ENCODE measurements at places on chromosomes 7 and 10. TPM values are rescaled to one million over a fixed set of nuclear protein-coding genes. Genes with fewer than 3 reads are reported as not detected.

DNA sequence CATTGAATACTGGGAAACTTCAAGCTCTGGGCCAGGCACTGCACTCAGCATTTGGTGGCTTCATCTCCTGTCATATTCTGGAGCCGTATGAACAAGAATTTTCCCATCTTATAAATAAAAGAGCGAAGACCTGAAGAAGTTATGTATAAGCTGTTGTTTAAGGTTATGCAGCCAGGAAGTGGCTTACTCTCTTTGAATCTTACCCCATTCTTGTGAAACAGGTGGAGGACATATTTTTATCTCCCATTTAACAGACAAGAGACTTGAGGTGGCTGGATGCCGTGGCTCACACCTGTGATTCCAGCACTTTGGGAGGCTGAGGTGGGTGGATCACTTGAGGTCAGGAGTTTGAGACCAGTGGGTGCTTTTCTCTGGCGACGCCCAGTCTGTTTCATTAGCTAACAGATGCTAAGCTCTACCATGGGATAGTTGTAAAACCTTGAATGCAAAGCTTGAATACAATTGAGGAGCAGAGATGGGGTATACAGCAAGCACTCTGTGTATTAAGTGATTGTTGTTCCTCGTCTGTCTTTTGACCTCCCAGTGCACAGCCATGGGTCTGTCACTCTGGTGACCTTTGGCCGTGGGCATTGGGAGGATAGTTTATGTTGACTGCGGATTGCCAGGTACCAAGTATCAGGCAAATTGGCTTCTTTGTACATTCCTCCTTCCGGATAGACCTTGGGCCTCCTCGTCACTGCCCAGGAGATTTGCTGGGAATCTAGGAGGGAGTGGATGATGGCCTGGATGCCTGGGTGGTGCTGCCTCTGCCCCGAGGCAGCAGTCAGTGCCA is 85.8 kb downstream of the GRK5 start:
- H3K27ac ChIP-seq, result peak overlapping the region; percentile 68
- H3K4me3 ChIP-seq, result no peak overlapping the region
- peaks cover 20% of the 10 kb centered on the region for H3K36me3 ChIP-seq
- peaks cover 45% of the 10 kb centered on the region for H3K4me1 ChIP-seq

DNA sequence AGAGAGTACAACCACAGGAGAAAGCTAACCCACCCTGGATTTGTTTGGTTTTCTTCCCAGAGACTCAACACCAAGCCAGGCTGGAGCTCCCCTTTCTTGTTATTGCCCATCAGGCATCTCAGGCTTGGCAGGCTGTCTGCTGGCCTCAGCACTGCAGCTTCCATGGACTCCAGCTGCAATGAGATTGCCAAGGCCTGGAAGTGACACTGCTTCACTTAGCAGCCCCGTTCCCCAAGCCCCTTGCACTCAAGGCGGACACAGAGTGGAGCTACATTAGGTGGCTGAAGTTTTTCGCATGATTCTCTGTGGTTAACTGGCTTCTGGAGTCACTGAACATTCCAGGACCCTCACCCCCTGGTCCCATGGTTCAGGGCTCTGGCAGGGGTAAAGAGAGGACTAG is 163.1 kb upstream of the GDF10 start:
- H3K27ac ChIP-seq, result no peak overlapping the region
- DNase-seq, result no peak
- no peaks in the 10 kb centered on the region for H3K27me3 ChIP-seq
- H3K4me1 ChIP-seq, result no peaks in the 10 kb centered on the region
- no peaks in the 10 kb centered on the region for H3K36me3 ChIP-seq

DNA sequence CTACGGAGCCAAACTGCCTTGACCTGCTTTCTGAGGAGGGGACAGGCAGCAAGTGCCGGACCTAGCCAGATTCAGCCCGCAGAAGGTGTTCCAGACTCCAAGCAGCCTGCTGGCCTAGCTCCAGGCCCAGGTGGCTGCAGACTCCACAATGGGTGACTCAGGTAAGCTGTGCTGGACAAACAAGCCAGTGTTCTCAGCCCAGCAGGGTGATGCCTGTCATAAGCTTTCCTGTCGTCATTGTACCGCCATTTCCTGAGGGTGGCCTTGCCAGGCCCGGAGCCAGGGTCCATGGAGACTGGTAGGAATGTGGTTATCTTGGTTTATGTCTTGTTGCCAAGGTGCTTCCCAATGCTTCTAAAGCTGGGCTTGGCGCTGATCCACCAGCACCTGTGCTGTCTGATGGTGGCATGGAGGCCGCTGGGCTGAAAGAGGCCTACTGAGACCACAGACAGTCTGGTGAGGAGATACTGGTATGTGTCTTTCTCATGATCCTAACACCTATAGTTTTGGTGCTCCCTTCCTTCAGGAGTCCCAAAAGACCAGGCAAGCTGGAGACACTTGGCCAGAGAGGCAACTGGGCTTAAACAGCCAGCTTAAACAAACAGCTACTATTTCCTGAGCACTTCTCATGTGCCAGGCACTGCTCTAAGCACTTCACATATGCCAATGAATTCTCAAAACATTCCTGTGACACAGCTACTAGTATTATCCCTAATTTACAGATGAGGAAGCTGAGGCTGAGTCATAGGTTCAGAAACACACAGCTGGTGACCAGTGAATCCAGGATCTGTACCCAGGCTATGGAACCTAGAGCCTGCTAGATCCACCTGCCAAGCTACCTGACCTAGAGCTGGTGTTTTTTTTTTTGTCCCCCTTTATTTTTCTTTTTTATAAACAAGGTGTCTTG is 42.0 kb downstream of the ZC3HC1 start:
- no peaks in the 10 kb centered on the region for H3K27me3 ChIP-seq
- no peaks in the 10 kb centered on the region for H3K36me3 ChIP-seq
- no peak for DNase-seq

DNA sequence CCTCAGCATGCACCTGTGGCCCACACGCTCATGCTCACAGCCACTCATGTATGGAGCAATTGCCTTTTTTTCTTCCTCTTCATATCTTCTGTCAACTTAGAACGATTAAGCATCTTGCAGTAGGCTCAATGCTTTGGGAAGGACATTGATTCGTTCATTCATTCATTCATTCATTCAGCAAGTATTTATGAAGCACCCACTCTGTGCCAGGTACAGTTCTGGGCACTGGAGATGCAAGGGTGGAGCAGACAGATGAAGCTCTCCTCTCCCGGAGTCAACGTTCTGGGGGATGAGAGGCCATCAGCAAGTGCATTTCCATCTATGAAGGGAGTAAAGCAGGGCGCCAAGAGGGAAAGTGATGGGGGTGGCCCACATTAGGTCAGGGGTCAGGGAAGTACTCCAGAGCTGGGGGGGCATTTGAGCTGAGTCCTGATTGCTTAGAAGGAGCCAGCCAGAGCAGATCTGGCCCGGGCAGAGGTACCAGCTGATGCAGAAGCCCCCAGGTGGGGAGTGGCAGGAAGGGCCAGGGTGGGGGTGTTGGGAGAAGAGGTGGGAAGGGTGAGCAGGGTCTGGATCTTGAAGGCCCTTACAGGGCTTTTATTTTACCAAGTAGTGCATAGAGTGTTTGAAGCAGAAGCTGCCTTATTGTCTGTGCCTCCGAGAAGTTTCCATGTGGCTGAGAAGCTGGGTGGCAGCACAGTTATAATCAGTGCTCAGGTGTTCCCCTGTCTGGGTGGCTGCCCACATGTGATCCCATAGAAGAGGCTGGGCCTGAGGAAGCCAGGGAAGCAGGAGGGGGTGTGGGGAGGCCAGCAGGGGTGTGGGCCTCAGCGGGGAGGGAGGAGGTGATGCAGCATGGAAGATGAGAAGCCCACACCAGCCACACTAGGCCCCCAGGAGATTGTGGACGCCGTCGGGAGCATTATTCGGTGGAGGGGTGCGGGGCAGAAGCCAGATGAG is 36.2 kb downstream of the CHST3 start:
- no peak overlapping the region for H3K4me3 ChIP-seq
- no peaks in the 10 kb centered on the region for H3K36me3 ChIP-seq
- no peak for DNase-seq
- peaks cover 4% of the 10 kb centered on the region for H3K27me3 ChIP-seq
- H3K4me1 ChIP-seq, result no peaks in the 10 kb centered on the region

- no peak for DNase-seq
- H3K27me3 ChIP-seq, result no peaks in the 10 kb centered on the region
- no peaks in the 10 kb centered on the region for H3K36me3 ChIP-seq
- no peak overlapping the region for H3K27ac ChIP-seq
- no peak overlapping the region for H3K4me3 ChIP-seq
Observed at GRCh38 chr7:13466874-13467547, 522.5 kb downstream of the ETV1 start.

GRCh38 chr7:3094701-3095445 is 51.2 kb upstream of the CARD11 start:
- peak overlapping the region; percentile 96 for H3K27ac ChIP-seq
- peak; percentile 49 for DNase-seq
- no peaks in the 10 kb centered on the region for H3K27me3 ChIP-seq

DNA sequence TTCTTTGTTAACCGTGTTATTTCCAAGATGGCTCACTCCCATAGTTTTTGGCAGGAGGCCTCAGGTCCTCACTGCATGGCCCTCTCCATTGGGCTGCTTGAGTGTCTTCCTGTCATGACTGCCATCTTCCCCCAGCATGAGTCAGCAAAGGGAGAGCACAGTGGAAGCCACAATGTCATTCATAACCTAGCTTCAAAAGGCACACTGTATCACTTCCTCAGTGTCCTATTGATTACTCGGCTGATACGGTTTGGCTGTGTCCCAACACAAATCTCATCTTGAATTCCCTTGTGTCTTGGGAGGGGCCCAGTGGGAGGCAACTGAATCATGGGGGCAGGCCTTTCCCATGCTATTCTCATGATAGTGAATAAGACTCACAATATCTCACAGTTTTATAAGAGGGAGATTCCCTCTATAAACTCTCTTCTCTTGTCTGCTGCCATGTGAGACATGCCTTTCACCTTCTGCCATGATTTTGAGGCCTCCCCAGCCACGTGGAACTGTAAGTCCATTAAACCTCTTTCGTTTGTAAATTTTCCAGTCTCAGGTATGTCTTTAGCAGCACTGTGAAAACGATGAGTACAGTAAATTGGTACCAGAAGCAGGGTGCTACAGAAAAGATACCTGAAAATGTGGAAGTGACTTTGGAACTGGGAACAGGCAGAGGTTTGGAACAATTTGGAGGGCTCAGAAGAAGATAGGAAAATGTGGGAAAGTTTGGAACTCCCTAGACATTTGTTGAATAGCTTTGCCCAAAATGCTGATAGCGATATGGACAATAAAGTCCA is 106.5 kb downstream of the PRLHR start:
- H3K4me3 ChIP-seq, result no peak overlapping the region
- H3K27ac ChIP-seq, result no peak overlapping the region
- H3K36me3 ChIP-seq, result no peaks in the 10 kb centered on the region
- DNase-seq, result no peak
- no peaks in the 10 kb centered on the region for H3K4me1 ChIP-seq
- H3K27me3 ChIP-seq, result peaks cover 8% of the 10 kb centered on the region

GRCh38 chr7:123472750-123473445 is 61.5 kb downstream of the IQUB start:
- H3K4me1 ChIP-seq, result no peaks in the 10 kb centered on the region
- no peak for DNase-seq
- no peaks in the 10 kb centered on the region for H3K36me3 ChIP-seq
- no peak overlapping the region for H3K4me3 ChIP-seq

DNA sequence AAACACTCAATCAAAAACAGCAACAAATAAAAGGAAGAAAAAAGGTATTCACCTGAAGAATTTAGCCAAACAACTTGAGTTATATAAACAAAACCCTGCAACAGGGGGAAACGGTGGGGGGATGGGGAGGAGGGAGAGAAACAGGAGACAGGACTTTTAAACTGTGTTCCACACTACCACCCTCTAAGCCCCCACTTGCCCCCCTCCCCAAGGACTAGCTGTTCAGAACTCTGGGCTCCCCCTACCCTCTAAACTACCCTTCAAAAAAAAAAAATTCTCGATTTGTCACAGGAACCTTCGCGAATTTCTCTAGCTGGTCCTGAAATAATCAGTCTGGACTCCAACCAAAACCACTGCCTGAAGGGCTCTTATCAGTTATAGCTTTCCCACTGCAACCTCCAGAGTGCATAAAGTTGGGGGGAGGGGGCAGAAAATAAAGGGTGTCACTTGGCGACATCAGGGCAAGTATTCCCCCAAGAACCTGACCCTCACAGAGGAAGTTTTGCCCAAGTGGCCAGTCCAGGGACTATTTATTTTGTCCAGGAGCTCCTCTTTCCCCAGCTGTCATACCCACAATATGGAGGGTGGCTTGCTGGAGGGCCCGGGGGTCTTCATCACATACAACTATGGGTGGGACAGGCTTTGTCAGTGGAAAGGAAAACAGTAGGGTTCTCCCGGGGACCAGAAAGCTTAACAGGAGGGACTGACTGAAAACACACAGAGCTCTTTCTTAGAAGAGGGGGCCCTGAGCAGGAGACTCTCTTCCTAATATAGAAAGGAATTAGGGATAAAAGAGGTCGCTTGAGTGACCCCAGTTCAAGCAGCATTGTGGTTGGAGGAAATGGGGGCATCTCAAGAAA is 1.3 kb downstream of the UBE2H start:
- no peaks in the 10 kb centered on the region for H3K27me3 ChIP-seq
- no peak overlapping the region for H3K27ac ChIP-seq
- peaks cover 13% of the 10 kb centered on the region for H3K4me1 ChIP-seq
- no peak overlapping the region for H3K4me3 ChIP-seq
- no peak for DNase-seq
- H3K36me3 ChIP-seq, result peaks cover 6% of the 10 kb centered on the region

The BBS9 gene
- total RNA-seq, result 13.7 TPM
